ENCODE measurements at places on chromosomes 3 and 15.

DNA sequence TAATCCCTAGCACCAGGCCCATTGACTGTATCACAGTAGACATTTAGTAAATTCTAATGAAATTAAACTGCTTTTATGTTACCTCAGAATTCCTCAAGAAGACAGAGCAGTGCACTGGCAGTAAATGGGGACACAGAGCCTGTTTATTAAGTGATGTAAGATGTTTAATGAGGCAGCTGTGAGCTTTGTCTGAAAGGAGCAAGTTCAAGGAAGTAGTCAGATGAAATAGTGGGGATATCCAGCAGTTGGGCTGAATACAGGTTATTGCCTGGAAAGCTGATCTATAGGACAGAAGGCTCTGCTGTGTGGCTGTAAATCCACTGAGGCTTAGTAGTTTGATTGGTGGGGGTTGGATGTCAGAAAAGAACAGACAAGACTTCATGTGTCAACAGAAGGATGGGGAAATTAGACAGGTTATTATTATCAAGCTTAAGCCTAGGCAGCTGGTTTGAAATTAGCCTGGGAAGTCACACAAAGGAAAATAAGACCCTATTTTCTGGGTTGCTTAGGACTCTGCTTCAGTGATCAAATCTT is 62.2 kb downstream of the PFN2 start:
- DNase-seq = no peak

GRCh38 chr3:98536456-98537017 is 4.8 kb downstream of the GPR15 start:
- no peak for DNase-seq

DNA sequence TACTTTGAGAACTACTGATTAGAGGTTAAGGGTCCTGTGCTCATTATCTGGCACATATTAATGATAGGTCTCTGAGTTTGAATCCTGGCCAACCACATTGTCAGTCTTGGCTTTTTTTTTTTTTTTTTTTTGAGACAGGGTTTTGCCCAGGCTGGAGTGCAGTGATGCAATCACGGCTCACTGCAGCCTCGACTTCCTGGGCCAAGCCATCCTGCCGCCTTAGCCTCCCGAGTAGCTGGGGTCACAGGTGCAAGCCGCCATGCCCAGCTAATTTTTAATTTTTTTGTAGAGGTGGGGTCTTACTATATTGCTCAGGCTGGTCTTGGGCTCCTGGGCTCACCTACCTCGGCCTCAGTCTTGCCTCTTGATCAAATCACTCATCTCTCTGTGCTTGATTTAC is 547 bp upstream of the PCCB start:
- no peak for DNase-seq

- DNase-seq = no peak
Measured at GRCh38 chr3:100364421-100364820, 29.9 kb downstream of the NIT2 start.

DNA sequence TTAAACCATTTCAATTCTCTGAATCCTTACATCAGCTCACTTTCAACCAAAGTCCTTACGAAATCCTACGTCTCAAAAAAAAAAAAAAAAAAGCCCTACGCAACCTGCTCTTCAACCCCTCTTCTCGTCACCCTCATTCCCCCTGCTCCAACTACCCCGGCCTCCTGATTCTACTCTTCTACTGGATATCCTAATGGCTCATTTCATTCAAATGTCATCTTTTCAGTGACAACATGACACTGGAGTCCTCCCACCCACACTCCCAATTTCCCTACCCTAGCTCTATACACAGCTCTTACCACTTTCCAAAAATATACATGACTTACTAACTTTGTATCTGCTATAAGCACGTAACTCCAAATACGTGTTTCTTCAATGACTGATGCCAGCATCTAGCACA is 11.5 kb downstream of the UBP1 start:
- DNase-seq = no peak

DNA sequence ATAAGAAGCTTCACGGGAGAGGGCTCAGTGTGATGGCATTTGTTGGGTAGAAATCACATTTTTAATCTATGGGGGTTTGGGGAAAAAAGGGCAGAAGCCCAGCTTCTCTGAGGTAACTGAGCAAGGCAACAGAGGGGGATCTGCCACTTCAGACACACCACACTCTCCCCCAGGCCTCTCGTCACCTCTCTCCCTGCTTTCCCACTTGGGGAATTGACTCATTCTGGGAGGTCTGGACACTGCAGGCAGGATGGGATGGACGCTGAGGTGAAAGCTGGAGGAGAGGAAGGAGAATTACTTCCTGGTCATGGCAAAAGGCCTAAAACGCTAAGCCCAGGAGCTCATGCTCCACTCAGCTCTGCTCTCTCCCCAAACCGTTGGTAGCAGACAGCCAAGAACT is 33.2 kb downstream of the MYO5C start:
- no peak for DNase-seq

DNA sequence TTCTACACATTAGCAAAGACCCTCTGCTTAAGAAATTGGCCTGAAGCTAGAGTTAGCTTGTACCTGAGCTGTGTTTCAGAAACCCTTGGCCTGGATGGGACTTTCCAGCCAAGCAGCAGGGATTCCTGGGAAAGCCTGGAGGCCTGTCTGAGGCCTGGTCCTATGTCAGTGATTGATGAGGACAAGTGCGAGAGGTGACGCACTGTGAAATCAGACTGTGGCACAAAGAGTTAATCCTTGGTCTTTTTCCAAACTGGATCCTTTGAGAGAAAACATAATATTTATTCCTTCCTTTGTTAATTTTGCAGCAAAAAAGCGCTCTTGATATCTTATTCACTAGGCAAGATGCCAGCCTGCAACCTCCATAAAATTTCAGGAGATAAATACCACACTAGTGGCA is 225.0 kb upstream of the ATP11B start:
- no peak for DNase-seq

DNA sequence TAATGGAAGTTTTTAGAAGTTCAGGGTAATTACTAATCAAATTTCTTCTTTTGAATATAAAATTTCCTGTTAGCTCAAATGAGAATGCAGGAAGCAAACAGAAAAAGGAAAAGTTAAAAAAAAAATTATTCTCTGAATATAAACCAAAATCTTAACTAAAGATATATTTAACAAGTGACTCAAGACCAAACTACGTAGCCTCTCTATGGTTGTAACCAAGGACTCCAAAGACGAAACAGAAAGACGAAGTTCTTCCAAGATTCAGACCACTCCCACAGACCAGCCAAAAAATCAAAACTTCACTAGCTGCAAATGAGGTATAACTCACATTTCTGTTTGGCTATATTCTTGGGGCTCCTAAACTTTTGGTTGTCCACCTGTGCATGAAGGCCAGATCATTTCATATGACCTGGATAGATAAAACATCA is 846.5 kb upstream of the ALCAM start:
- no peak for DNase-seq

GRCh38 chr3:43489930-43490329 is 131.9 kb downstream of the ANO10 start:
- DNase-seq = no peak

GRCh38 chr15:25882466-25882865 is 19.3 kb upstream of the ATP10A start:
- DNase-seq = no peak

DNA sequence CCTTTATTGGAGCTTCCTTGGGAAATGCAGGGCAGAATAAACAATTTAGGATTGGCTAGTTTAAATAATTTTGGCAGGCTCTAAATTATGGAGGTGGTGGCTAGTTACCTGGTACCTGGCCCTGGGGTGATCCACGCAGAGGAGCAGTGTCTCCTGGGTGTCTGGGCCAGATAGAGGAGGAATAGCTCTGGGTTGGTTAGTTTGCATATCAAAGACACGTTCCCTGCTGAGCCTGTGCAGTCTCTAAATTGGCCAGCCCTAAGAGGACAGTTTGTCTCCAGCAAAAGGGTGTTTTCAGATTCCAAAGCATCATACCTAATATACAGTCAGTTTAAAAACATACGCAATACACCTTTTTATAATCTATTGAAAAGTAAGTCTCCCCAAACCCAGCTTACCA is 333.3 kb upstream of the TPM1 start:
- DNase-seq = no peak

DNA sequence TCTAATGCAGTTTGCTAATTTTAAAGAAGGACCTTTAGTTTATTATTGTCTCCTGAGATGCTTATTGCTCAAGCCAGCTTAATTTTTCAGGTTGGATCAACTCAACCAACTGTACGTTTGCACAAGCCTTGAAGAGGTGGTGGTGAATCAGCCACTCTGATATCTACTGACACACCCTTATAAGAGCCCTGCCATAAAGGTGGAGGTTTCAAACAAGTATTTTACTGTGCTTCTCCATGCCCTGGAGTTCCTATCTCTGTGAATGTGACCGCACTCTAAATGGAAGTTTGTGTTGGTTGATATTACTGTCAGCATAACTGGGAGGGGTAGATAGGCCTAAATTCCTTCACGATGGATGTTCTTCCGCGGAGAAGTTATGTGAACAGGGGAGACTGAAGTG is 297.3 kb upstream of the UBE2E1 start:
- no peak for DNase-seq

- DNase-seq = no peak
Measured at GRCh38 chr15:75799190-75799589, 44.1 kb upstream of the UBE2Q2 start.

DNA sequence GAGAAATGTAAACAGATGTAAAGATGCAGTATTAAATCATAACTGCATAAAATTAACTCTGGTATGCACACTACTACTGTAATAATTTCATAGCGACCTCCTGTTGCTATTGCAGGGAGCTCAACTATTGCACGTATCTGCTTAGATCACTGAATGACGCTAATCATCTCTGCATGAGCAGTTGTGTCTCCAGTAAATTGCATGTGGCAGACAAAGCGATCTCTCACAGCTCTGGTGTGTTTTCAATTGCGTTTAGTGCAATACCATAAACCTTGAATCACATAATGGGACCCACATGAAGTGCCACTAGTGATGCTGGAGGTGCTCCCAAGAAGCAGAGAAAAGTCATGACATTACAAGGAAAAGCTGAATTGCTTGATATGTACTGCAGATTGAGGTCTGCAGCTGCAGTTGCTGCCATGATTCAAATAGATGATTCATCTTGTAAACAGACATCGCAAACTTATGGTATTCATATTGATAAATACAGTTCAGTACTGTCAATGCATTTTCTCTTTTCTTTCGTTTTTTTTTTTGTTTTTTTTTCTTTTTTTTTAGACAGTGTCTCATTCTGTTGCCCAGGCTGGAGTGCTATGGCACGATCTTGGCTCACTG is 30.2 kb upstream of the LCTL start:
- no peak for DNase-seq

DNA sequence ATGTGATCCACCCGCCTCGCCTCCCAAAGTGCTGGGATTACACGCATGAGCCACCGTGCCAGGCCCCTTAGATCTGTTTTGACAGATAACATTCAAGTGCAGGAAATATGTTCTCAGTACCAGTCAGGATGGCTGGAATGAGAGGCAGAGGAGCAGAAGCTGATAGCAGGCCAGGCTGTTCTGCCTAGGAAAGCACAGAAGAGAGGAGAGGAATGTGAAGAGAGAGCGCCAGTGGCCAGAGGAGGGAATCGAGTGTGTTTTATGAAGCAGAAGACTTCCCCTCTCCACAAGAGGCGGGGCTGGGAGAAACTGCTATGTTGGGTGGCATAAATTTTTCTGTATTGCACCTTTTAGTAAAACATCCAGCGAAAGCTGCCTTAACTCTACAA is 32.0 kb upstream of the RYK start:
- DNase-seq = no peak

DNA sequence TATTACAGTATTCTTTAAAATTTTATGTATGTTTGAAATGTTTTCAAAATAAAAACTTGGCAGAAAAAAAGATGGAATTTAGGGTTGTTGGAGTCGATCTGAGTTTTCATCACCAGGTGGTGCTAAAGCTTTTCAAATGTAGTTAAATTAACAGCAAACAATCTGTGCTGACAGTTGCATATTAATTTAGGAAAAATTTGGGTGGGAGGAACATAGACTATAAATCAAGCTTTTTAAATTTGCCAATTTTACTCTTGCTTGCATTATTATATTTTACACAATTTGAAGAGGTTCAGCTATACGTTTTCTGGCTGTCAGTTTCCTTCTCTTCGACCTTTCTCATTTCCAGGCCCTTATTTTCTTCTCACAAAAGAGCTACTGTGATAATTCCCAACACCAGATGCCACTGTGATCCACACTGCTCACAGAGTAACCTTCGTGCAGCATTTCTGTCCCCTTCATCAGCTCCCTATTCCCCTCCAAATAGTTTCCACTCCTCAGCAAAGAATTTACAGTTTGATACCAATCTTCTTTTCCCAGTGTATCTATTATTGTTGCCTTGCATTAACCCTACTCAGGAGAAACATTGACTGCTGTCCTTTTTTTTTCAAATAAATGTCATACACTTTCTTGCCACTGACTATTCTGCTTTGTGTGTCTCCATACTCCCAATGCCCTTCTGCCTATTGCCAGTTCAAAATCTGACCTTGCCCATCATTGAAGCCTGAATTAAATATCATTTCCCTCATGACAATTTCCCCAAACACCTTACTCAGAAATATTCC is 53.4 kb upstream of the EIF5A2 start:
- DNase-seq = no peak

DNA sequence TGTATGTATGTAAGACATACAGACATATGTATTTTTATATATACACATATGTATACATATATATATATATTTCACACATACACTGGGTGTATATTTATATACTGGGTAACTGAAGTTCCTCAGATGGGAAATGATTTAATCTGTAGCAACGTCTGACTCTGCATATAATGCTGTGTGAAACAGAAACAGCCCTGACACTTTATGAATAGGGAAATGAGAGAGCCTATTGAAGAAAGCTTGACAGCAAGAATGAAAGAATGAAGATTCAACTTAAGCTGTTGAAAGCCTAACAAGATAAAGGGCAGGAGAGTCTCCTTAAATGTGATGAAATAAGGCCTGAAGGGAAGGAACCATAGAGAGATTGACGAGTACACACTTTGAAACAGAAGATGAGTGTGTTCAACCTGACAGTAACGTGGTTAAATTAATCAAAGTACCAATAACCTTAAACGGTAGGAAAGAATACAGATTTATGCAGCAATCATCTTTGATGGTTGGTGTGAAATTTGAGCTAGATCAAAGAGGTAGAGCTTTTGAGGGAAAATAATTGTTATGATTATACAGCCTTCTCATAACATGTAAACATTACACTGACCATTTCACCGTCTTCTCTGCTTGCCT is 169.9 kb downstream of the MECOM start:
- DNase-seq = no peak

- peak; percentile 59 for DNase-seq
Measured at GRCh38 chr3:49839193-49839809, 17.1 kb downstream of the TRAIP start.

DNA sequence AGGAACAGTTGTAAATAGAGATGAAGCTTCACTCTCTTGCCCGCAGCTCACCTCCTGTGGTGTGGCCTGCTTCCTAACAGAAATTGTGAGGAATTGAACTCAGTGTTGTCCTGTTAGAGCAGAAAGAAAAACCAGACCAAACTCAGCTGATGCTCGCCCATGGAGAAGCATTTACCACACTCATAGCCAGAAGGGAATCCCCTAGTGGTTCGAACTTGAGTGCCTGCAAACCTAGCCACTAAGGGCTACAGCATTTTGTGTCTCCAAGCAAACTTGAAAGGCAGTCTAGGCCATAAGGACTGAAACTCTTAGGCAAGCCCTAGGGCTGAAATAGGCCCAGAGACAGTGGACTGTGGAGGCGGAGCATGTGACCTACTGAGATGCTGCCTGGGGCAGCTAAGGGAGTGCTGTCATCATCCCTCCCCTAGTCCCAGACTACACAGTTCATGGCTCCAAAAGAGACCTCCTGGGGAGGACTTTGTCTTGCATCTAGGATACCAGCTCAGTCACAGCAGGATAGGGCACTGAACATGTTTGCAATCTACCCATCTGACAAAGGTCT is 44.5 kb upstream of the MCTP2 start:
- DNase-seq = no peak

GRCh38 chr15:55897560-55898336 is 95.7 kb downstream of the NEDD4 start:
- no peak for DNase-seq
